Foreskin keratinocyte (primary cell): ENCODE measurements at places on chromosomes 6 and 20.
A peak's percentile ranks its signal among the peaks of the same experiment; 100 is the strongest.

DNA sequence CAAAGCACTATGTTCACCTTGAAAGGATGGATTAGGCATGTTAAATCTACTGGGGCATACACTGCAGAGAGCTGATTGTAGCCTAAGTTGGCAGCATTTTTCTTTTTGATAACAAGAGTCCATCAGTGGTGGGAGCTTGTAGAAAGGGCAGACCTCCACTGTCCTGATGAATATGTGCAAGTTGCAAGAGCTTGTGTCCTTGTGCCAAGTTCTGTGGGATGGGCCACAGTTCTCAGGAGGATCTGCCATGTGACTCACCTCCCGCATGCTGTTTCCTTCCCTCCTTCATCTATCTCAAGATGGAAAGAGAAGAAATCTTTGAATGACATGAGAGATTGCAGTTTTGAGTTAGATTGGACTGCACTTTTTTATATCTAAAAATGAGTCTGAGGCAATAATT lies 58.3 kb upstream of the GGTLC1 start:
- DNase-seq: no peak

- no peak for DNase-seq
These were observed 153.6 kb upstream of the UST start for GRCh38 chr6:148593130-148593812.

DNA sequence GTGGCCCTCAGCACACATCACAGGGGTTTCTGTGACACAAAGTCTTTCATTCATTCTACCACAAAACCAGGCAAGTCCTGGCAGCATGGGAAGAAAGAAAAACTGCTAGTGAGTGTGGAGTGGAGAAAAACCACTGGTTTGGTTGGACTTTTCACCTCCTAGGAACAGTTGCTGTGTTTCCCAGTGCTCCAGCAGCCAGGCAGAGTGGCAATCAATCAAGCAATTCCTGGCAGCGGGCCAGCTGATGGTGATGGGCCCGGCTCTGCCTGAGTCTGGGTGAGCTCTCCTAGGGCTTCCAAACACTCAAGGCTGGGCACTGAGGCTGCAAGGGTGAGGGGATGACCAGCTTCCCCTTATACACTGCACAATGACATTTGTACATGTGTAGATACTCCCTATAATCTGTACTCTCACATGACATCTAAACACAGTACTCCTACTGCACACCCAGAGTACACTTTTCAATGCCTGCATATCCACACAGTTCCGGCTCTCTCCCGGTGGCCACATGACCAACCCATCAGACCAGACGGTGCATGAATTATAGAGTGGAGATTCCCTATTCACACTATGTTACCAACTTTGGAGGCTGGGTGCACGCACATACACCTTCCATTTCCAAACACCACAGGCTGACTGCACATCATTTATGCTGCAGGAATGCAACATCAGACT lies 156.6 kb downstream of the UNC5CL start:
- DNase-seq: no peak

DNA sequence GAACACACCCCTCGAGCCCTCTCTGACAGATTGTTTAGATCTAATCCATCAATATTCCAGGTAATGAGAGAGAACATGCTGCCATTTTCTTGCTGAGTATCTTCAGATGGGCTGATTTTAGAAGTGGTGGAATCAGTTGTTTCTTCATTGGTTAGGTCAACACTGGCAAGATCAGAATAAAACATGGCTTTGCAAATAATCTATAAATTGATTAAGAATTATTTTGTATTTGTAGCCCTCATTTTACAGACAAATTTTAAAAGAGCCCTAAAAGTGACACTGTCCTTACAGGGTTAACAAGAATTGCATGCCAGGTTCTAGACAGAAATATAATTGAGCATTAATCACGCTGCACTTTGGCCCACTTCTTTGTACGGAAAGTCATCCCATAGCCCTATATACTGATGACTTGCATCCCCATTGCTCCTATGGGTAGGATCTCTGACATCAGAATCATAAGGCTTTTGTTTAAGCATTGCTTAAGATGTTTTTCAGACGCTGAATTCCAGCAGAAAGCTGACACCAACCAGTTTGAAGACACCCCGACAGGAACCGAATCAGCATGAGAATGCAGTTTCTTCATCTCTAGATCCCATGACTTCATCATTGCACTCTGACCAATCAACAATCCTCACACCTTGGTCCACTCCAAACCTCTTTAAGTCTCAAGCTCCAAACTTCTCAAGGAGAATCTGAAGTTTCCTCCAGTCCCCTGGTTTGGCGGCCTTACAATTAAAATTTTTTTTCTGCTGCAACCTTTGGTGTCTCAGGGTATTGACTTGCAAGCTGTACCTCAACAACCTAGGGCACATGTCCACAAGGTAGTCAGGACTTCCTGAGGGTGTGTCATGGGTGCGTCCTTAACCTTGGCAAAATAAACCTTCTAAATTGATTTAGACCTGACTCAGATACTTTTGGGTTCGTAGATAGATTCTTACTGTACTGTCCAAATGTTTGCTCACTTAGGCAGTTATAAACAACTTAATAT lies 7.8 kb downstream of the TDP2 start:
- no peak for DNase-seq

DNA sequence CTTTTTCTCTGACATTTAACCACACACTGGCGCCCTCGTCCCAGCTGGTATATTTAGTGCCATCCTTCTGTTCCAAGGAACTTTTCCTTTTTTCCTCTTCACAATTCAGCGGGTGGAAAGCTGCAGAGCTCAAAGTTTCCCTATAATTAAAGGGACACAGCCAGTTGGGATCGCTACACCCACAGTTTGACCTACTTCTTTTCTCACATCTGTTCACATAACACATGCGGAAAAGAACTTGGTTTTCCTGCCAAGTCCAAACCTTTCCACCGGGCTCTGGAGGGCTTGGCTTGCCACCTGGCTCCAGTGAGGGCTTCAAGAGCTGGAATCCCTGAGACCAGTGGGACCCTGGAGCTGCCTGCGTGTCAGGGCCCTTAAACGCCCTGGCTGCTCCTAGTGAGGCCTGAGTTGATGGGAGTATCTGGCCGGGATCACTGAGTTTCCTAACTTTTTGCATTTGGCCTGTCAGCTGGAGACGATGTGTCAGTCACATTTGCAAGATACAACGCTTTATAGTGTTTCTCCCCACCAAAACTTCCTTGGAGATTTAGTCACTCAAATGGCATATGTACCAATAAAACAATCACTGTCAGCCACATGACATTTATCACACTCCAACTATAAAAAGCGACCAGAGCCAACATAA lies 176.0 kb downstream of the SASH1 start:
- DNase-seq: no peak

DNA sequence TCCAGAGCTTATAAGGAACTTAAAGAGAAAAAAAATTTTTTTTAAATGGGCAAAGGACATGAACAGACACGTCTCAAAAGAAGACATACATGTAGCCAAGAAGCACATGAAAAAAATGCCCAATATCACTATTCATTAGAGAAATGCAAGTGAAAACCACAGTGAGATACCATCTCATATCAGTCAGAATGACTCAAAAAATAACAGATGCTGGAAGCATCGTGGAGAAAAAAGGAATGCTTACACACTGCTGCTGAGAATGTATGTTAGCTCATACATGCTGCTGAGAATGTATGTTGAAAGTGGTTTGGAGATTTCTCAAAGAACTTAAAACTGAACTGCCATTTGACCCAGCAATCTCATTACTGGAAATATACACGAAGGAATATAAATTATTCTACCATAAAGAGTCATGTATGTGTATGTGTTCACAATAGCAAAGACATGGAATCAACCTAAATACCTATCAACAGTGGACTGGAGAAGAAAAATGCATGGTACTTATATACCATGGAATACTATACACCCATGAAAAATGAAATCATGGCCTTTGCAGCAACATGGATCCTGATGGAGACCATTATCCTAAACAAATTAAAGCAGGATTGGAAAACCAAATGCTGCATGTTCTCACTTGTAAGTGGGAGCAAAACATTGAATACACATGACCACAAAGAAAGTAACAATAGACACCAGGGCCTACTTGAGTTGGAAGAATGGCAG lies 5.2 kb downstream of the OR11A1 start:
- DNase-seq: peak; percentile 98

DNA sequence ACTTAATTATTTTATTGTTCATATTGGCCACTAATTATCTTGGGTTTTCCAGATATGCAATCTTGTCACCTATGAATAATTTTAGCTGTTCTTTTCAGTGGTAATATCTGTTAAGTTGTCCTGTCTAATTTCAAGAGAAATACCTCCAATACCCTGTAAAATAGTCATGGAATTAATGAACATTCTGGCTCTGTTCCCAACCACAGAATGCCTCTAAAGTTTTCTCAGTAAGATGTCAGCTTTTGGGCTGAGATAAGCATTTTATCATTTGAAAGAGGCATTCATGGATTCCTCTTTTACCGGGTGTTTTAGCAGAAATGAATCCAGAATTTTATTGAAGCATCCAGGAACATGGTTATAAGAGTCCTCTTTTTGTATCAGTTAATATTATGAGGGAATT lies 109.3 kb downstream of the WDR27 start:
- peak; percentile 32 for DNase-seq

DNA sequence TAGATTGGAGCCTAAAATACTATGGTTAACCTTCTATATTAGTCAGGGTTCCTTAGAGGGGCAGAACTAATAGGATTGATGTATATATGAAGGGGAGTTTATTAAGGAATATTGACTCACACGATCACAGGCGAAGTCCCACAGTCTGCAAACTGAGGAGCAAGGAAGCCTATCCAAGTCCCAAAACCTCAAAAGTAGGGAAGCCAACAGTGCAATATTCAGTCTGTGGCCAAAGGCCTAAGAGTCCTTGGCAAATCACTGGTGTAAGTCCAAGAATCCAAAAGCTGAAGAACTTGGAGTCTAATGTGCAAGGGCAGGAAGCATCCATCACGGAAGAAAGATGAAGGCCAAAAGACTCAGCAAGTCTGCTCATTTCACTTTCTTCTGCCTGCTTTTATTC lies 133.5 kb upstream of the ADGRF1 start:
- no peak for DNase-seq

DNA sequence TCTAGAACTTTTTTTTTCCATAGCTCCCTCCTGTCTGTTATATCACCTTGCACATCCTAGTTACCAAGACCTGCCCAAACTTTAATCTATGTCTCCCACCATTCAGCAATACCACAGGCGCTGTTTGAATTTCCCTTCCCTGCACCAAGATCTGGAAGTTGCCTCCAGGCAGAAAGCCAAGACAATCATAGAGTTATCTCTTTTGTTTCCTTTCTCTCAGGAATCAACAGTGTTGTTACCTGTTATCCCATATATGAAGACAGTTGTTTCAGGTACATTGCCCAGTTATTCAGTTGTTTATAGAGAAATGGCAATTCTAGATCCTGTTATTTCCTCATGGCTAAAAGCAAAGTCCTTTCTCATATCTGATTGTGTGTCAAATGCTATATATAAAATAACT lies 63.2 kb downstream of the PDSS2 start:
- no peak for DNase-seq

DNA sequence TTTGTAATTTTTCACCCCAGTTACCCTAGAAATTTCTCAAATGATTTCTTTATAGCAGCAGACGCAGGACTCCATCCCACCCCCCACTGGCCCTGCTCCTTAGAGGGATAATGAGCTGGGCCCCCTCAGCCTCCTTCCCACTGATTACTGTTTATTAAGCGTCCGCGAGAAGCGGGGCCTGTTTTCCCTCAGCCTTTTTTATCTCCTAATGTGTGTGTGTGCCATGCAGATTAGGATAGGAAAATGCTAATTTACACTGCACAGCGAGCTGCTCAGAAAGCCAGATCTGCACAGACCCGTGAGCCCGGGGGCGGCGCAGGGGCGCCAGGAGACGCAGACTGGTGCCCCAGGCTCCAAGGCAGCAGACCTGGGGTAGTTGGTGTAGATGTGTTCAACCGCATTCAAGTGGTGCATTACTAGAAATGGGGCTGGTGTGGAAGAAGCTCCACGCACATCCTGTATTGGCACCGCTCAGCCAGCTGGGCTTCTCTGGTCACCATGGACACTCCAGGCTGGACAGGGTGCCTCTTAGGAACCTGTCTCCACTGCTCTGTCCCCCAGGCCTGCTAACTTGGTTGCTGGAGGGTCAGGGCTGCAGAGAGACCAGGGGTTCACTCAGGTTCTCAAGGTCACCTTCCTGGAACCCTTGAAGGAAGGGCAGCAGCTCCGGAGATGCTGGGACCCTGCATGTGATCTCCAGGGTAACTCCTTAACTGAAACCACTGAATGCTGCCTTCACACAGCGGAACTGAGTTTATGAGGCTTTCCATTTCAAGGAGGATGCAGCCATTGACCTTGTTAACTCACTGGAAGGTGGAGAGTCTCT lies 256.3 kb downstream of the ERMARD start:
- DNase-seq: no peak
